NAMALWA (cell line): ENCODE measurements at places on chromosomes 13 and 19.

GRCh38 chr13:96994017-96994857, at the start of gene OXGR1:
Gene OXGR1 (minus strand): TSS chr13:96994476. CDS start chr13:96987759, 6,717 bp downstream.
- DNase-seq: no peak

DNA sequence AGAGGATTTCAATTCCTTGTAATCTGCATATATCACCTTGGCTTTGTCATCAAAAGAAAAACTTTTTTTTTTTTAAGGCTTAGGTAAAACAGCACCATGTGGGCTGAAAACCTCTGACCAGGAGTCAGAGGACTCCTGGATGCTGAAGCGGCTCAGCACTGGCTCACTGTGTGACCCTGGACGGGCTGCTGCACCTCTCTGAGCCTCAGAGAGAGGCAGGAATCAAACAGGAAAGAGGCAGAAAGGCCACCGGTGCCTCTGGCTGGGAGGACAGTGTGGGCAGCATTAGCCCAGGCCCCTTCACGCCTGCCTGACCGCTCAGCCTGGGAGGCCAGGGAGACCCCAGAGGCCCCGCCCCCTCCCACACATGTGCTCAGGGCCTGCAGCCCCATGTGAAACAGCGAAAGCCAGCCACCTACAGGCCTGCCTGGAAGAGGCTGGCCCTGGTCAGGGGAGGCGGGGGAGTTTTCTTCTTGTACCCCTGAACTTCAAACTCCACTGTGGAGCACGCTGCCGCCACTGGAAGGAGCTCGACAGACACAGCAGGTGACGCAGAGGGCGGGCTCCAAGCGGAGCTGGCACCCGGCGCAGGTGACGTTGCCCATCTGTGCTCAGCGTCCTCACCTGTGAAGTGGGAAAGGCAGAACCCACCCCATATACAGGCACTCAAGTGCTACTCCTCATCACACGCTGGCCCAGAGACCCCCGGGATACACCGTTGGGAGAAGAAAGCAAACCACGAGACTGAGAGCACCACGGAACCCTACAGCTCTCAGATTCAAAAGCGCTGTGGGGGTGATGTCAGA, 39.7 kb downstream of the MLLT1 start:
- DNase-seq: no peak

DNA sequence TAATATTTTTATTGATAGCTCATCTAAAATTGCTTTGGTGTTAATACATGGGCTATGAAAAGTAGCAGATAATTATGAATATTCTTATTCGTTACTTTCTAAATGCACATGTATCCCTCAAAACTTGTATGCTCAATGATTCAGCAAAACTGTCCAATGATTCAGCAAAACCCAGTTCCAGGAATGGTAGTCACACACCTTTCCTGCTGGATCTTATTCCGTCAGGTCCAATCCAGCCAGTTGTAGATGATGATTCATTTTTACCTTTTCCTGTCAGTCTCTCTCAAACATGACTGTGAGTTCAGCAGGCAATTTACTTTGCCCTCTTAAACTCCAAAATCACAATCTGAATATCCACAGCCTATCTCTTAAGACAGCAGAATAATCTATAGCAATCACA, 1082.6 kb downstream of the EFNB2 start:
- no peak for DNase-seq

DNA sequence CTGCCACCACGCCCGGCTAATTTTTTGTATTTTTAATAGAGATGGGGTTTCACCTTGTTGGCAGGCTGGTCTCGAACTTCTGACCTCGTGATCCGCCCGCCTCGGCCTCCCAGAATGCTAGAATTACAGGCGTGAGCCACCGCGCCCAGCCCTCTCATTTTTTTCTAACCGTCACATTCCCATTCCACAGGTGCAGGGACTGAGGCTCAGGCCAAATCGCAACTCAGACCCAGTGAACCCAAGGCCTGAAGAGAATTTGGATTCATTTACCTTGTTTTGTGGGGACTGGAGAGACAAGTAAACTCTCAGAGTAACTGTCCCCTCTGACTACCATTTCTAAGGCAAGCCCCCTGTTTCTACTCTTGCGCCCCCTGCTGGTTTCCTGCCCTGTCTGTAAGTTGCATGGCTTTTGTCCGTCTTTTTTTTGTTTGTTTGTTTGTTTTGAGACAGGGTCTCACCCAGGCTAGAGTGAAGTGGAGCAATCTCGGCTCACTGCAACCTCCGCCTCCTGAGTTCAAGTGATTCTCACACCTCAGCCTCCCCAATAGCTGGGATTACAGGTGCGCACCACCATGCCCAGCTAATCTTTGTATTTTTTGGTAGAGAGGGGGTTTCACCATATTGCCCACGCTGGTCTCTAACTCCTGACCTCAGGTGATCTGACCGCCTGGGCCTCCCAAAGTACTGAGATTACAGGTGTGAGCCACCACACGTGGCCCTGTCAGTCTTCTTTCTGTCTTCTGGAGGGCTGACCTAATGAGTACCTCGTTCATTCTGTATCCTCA, 2.3 kb upstream of the STRN4 start:
- DNase-seq: peak; percentile 84

DNA sequence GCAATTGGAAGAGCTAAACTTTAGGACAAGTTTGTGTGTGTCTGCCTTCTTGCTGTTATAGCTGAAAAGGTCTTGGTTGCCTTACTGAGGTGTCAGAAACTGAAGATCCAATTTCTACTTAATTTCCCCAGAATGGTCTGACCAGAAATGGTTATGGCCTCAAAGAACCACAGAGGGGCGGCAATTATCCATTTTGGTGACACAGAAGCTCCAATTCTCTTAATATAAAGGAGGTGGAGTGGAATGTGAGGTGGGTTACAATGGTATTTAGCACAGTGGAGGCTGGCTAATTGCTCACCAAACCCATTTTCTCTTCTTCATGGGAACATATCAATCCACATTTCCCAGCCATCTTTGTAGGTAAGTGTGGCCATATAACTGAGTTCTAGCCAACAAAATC, 1157.2 kb downstream of the OLFM4 start:
- peak; percentile 29 for DNase-seq

DNA sequence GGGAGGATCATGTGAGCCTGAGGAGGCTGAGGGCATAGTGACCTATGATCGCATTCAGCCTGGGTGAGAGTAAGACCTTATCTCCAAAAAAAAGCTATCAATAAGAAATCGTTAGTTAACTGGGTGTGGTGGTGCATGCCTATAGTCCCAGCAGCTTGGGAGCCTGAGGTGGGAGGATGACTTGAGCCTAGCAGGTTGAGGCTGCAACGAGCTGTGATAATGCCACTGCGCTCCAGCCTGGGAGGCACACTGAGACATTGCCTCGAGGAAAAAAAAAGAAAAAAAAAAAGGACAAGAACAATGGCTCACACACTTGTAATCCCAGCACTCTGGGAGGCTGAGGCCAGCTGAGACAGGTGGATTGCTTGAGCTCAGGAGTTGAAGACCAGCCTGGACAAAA, 16.2 kb downstream of the PSPC1 start:
- no peak for DNase-seq

GRCh38 chr13:111359237-111359915, 38.9 kb downstream of the TEX29 start:
- no peak for DNase-seq

DNA sequence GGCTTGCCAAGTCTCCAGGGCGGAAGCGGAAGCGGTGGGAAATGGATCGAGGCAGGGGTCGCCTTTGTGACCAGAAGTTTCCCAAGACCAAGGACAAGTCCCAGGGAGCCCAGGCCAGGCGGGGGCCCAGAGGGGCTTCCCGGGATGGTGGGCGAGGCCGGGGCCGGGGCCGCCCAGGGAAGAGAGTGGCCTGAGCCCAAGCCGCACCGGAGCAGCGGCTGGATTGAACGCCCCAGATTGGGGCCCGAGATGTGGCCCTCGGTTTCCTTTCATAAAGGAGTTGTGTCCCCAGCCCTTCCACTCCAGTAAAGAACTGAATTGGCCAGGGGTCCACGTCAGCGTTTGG, 548 bp upstream of the P2RY11 start:
- DNase-seq: no peak

GRCh38 chr13:113981194-113981605, 7.3 kb upstream of the C13orf46 start:
- no peak for DNase-seq

DNA sequence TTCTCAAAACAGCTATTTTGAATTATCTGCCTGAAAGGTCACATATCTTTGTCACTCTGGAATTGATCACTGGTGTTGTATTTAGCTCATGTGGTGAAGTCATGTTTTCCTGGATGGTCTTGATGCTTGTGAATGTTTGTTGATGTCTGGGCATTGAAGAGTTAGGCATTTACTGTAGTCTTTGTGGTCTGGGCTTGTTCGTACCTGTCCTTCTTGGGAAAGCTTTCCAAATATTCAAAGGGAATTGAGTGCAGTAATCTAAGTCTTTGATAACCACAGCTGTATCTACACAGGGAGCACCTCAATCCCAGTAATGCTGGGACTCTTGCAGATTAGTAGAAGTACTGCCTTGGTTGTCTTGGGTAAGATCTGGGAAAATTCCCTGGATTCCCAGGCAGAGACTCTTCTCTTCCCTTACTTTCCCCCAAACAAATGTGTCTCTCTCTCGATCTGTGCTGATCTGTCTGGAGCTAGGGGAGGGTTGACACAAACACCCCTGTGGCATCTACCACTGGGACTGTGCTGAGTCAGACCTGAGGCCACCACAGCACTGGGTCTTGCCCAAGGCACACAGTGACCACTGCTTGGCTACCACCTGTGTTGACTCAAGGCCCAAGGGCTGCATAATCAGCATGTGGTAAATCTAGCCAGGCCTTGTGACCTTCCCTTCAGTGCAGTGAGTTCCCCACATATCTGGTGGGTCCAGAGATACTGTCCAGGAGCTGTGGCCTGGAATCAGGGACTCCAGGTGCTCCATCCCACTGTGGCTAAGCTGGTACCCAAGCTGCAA, 5.5 kb upstream of the CYP4F3 start:
- no peak for DNase-seq

DNA sequence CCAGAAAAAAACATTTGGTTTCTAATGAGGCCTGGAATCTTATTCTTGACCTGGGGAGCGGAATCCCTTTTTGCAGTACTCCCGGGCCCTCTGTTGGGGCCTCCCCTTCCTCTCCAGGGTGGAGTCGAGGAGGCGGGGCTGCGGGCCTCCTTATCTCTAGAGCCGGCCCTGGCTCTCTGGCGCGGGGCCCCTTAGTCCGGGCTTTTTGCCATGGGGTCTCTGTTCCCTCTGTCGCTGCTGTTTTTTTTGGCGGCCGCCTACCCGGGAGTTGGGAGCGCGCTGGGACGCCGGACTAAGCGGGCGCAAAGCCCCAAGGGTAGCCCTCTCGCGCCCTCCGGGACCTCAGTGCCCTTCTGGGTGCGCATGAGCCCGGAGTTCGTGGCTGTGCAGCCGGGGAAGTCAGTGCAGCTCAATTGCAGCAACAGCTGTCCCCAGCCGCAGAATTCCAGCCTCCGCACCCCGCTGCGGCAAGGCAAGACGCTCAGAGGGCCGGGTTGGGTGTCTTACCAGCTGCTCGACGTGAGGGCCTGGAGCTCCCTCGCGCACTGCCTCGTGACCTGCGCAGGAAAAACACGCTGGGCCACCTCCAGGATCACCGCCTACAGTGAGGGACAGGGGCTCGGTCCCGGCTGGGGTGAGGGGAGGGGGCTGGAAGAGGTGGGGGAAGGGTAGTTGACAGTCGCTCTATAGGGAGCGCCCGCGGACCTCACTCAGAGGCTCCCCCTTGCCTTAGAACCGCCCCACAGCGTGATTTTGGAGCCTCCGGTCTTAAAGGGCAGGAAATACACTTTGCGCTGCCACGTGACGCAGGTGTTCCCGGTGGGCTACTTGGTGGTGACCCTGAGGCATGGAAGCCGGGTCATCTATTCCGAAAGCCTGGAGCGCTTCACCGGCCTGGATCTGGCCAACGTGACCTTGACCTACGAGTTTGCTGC, at the start of gene ICAM4:
ICAM4 (plus strand) TSS at position 153 of the 935 bp plus-strand sequence; CDS start at position 211, 58 bp downstream.
- no peak for DNase-seq

DNA sequence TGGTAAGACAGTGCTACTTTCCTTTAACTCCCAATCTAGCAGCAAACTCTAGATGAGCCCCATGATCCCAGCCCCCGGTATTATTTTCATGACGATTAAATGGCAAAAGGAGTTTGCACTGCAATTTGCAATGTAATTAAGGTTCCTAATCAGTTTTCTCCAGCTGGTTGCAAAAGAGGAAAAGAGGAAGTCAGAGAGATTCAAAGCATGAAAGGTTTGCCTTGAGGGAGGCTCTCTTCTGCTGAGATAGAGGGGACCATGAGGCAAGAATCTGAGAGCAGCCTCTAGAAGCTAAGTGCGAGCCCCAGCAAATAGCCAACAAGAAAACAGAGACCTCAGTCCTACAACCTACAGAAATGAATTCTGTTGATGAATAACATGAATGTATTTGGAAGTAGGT, 527.1 kb downstream of the UQCRFS1 start:
- DNase-seq: no peak

DNA sequence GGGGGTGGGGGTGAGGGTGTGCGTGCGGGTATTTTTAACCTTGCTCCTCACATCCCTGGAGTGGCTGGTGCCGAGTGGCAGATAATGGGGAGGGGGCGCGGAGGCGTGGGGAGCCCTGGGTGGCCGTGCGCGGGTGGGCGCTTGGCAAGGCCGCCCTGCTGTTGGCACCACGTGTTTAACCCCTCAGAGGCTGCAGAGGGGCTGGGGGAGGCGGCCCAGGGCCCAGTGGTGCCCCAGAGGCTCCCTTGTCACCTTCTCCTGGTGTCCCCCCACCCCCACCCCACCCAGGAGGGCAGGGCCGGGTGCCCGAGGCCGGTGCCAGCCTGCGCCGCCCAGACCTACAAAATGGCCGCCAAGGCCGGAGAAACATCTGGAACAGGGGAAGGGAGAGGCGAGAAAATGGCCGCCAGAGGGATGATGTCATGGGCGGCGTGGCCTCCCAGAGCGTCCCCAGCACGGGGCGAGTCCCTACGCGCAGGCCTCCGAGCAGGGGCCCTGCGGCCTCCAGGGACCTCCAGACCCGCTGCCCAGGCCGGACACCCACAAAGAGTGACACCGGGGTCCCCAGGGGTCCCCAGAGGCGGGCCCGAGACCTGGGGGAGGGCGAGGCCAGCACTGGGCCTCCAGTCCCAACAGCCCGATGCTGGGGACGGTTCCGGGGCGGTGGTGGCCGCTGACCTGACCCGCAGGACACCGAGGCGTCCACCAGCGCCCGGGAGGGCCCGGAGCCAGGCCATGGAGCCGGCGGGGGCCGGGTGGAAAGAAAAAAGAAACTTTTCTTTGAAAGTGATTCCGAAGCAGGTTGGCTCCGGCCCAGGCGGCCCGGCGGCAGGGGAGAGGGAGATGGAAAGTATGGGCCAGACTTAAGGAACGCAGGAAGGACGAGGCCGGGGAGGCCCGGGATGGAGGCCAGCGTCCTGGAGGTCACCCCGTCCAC, 38.2 kb downstream of the NFIC start:
- no peak for DNase-seq
